ENCODE measurements at places on chromosomes 1 and 21.

DNA sequence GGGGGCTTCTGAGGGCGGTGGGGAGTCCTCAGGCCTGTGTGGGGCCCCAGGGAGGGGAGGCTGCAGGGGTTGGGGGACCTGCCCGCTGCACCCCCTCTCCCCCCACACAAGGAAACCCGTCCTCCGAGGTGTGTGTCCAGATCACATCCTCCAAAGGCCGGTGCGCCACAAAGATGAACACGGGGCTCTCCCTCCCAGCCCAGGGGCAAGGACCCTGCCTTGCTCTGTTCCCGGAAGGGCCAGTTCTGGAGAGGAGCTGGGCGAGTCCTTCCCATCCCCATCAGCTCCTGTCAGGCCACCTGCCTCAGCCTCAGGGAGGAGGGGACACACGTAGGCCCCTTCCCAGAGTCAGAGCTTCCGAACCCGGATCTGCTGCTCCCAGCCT lies 2.5 kb upstream of the TTLL10 start:
- DNase-seq: no peak

GRCh38 chr1:59244891-59245290 lies 52.0 kb upstream of the FGGY start:
- no peak for DNase-seq

DNA sequence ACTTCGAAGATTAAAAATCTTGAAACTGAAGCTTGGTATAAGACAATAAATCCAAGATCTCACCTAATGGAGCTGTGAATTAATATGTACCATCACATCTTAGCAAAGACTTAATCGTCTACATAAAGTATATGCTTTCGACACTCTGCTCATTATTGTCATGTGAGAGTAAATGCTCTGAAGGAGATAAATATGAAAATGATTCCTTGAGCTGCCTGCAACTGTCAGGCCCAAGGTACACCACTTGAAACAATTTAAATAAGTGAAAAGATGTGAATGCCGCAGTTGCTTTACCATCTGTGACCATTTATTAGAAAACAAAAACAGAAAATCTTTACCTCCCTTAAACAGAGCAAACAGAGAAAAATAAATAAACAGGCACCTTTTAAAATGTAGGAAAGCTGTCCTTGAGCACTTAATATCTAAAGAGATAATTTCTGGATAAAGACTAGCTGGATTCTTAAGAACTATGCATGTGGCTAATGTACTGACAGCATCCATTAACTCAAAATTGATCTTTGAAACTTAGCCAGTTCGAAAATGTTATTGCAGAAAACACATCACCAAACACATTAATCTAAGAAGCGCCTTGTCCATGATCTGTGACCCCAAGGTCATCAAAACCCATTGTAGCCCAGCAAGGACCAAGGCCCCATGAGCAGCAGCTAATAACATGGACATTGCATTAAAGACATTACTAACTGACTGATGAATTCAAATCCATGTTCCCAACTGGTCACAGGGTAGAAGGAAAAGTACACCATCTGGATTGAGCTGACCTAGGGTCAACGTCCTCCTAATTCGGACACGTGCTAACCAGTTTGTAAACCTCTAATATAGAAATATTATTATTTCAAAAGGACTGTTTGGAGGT lies 18.3 kb upstream of the KRTAP7-1 start:
- DNase-seq: no peak

DNA sequence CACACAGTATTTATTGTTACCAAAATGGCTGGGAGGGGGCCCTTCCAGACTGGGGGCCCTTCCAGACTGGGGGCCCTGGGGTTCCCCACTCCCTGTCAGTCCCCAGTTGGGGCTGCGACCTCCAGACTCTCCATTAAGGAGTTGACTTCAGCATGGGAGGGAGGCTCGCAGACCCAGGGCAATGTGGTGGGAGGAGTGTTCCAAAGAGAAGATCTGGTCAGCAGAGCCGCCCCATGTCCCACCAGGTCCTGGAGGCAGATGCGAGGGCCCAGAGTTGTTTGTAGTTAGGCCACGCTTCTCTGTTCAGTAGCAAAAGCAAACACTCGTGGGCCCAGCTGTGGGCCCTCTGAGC lies 285.5 kb downstream of the LRRC40 start:
- no peak for DNase-seq

DNA sequence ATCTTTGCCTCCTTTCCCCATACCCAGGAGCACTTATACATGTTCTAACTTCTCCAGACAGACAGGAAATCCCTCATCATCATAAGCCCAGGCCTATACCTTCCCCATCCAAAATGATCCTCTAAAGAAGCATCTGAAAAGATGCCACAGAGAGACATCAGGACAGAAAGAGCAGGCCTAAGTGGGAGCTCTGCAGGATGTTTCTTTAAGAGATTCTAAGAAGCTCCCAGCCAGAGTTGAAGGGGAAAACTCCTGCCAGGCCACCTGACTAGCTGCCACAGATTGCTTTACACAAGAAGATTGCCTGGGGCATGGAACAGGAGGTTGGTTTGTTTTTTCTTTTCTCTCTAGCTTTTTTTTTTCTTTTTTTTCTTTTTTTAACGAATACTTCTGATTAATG lies 275.8 kb downstream of the VAV3 start:
- no peak for DNase-seq

DNA sequence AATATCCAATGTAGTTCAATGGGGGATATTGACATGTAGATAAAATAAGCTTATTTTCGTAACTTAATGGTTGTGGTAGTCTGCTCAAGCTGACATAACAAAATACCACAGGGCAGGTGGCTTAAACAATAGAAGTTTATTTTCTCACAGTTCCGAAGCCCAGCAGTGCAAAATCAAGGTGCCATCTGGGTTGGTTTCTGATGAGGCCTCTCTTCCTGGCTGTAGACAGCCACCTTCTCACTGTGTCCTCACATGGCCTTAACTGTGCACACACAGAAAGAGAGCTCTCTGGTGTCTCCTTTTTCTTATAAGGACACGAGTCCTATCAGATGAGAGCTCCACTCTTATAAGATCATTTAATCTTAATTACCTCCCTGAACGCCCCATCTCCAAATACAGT lies 64.8 kb upstream of the IPO9 start:
- no peak for DNase-seq

DNA sequence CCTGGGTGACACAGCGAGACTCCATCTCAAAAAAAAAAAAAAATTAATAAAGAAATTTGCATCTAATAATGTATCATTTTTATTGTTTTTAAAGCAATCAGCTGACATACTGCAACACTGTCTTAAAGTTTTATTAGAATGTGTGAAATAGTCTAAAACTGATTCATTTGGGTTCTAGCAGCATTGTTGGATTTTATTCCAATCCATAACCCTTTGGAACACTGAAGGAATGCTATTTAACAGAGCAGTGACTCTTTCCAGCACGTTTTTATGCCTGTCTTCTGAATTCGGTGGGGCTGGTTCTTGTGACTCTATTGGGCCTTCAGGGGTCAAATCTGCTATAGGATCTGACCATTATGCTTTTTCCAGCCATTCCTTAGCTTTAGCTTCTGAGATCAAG lies 18.2 kb upstream of the FMO4 start:
- no peak for DNase-seq

GRCh38 chr1:67666636-67667035 lies 18.4 kb upstream of the GADD45A start:
- DNase-seq: no peak

GRCh38 chr1:54982739-54983138 lies 2.3 kb downstream of the TMEM61 start:
- DNase-seq: no peak

All from stimulated activated CD4-positive, alpha-beta T cell treated with anti-CD3 and anti-CD28 coated beads, Interleukin-12 subunit alpha, Interleukin-12 subunit beta, amount 100 ng/mL, for 48 hours (primary cell).